ENCODE measurements at places on chromosomes 2 and 18. TPM values are rescaled to one million over a fixed set of nuclear protein-coding genes. Genes with fewer than 3 reads are reported as not detected.

The PTPRN gene
- total RNA-seq: not detected

The GCC2 gene
- 32.9 TPM for total RNA-seq

The RNF152 gene
- 9.6 TPM for total RNA-seq

The MERTK gene
- total RNA-seq: 47.0 TPM

The AQP12A gene
- not detected for total RNA-seq

The CYP26B1 gene
- 41.9 TPM for total RNA-seq

The IL1R1 gene
- 407 TPM for total RNA-seq

The KANSL1L gene
- total RNA-seq: 14.6 TPM

The KCNJ13 gene
- not detected for total RNA-seq

The ICA1L gene
- 5.3 TPM for total RNA-seq

The PLCD4 gene
- total RNA-seq: 1.0 TPM

The CCDC121 gene
- 2.2 TPM for total RNA-seq

GRCh38 chr2:205695460-205695991, 13.2 kb downstream of the NRP2 start:
- no peak for DNase-seq

DNA sequence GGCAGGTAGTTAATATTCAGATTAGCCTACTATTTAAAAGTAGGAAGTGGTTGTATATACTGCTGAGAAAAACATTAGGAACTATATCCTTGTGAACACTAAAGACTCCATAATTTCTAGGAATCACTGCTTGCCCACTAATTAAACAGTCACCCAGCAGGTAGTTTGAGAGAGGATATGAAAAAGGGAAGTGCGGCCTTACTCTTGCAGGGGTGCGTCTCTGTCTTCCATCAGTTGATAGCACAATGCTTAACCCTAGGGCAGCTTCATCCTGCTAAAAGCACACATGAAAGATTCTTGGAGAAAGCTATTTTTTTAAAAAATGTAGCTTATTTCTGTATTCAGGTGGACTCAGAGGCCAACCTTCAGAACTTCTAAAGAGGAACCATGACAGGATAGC, 53.1 kb upstream of the ATP5MC3 start:
- DNase-seq: no peak

GRCh38 chr18:8719192-8719591, 13.8 kb downstream of the MTCL1 start:
- no peak for DNase-seq

GRCh38 chr2:223416815-223417610, 185.1 kb downstream of the SCG2 start:
- no peak for DNase-seq

- DNase-seq: no peak
Measured at GRCh38 chr2:7508296-7508943, 591.2 kb downstream of the RNF144A start.

DNA sequence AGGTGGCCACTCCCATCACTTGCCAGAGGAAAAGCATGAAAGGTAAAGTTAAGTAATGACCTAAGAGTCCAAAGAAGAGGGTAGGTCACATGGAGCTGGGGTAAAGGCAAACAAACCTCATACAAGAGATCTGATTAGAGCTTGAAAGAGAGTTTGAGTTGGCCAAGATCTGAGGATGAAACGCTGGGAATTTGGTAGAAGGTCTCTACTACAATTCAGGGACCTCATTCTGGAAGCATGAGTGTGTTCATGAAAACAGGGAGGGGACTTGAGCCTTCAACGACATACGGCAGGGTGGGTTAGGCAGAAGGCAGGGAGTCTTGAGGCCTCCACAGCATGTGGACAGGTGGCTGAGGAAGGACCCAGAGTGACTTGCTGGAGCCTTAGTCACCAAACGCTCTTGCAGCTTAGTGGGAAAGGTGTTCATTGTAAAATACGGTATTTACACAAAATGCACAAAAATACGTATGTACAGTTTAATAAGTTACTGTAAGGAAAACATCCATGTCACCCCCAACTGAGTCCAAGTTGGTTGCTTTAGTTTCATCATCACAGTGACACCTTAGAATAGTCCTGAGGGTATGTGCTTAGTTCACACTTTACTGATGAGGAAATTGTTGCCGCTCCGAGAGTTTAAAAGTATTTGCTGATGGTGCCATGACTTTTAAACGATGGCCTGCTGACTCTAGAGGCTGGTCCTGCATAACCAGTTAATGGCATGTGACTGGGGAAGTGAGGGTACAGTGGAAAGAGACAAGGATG, 5.0 kb upstream of the FARP2 start:
- DNase-seq: no peak

GRCh38 chr2:68853915-68854314, 17.3 kb downstream of the BMP10 start:
- DNase-seq: no peak

DNA sequence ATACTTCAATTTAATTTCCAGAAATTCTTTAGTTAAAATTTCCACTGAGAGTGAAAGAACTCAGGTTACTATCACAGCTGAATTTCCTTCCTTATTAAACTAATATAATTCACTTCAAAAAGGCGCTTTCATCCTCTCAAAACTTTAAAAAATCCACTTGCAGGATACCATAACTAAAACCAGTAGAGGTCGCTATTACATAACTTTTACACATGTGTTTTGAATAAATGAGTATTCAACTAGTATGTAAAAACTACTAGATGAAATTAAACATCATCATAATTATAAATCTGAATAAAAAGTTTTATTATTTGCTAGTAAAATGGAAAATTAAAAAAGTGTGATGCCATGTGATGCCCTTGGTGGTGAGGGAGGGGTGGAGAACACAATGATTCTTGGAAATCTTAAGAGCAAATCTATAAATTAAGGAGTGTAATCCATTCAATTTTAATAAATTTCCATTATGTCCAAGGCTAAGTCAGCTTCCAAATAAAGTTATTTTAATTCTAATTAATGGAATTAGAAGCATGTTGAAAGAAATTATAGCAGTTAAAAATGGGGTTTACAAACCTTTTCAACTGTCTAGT, 61.4 kb downstream of the SOS1 start:
- DNase-seq: no peak

GRCh38 chr2:157185476-157186227, 71.9 kb upstream of the GALNT5 start:
- no peak for DNase-seq

DNA sequence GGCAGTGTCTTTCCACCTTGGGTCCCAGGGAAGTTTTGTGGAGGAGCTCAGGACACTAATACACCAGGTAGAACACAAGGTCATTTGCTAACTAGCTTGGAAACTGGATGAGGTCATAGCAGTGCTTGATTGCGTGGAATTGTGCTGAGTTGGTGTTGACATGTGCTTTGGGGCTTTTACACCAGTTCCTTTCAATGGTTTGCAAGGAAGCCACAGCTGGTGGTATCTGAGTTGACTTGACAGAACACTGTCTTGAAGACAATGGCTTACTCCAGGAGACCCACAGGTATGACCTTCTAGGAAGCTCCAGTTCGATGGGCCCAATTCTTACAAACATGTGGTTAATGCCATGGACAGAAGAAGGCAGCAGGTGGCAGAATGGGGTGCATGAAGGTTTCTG, 5.9 kb downstream of the CTLA4 start:
- DNase-seq: no peak

- DNase-seq: no peak
Measured at GRCh38 chr2:173104156-173104555, 28.5 kb downstream of the MAP3K20 start.

DNA sequence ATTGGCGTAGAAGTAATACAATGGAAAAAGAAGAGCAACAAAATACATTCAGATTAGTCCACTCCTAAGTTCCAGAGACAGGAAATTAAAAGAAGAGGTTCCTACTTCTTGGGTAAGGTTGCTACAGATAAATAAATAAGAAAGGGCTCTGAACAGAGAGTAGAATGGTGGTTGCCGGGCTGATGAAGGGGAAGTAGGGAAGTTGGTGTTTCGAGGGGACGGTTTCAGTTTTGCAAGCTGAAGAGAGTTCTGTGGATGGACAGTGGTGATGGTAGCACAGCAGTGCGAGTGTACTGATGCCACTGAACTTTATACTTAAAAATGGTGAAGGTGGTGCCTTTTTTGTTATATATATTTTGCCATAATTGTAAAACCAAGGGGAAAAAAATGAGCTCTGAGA, 48.2 kb downstream of the CABYR start:
- no peak for DNase-seq

GRCh38 chr2:2845267-2845666, 514.2 kb upstream of the MYT1L start:
- DNase-seq: peak; percentile 77

DNA sequence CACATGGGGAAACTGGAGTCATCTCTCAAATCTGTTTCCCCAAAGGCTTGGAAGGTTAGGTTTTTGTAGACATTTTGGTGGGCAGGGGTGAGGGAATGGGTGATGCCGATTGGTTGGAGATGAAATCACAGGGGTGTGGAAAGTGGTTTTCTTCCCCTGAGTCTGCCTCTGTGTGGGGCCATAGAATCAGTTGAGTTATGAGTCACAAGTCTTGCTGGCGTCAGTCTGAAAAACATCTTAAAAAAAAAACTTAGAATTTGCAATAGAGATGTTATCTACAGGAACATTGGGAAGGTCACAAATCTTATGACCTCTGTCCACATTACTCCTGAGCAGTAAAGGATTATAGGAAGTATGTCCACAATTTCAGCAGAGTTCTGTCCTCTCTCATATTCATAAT, 314.6 kb downstream of the CNTNAP5 start:
- no peak for DNase-seq

DNA sequence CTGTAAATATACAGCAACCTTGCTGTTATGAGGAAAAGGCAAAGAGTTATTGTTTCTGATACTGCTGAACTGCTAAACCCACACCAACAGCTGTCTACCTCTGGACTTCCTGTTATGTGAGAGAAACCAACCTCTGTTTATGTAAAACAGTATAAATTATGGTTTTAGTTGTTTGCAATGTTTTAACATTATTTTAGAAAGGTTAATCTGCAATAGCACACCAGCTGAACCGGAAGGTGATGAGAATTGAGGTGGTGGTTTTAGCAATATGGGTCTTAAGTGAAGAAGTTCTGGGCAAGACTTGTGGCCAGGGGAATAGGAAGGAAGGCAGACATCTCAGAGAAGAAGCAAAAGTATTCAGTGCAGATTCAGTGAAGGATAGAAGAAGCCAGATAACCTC, 237.8 kb downstream of the PLCL1 start:
- no peak for DNase-seq

DNA sequence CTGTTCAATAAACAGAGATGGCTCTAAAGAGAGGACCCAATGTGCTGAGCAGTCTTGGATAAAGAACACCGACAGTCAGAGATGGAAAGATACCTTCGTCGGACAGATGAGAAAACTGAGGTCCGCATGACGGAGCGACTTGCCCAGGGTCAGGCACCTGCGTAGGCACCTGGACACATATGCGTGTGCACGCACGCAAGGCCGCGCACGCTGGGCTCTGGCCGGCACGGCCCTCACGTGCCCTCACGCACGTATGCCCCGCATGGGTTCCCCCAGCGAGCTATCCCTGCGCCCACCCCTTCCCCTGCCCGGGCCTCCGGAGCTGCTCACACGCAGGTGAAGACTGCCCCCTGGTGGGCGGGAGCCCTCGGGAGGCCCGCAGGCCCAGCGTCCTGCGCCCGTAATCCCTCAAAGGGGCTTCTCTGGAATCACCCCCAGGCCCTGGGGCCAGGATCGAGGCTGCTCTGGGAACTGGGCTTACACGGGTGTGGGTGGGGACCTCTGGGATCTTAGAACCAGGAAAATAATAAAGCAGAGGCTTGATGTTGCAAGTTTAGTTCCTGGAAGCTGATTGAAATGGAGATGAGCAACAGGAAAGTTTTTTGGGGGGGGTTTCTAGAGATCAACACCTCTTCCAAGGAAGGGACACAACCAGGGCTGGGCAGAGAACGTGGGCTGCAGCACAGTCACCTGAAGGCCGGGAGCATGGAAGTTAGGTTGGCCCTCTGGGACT, 246.3 kb downstream of the TNS1 start:
- peak; percentile 94 for DNase-seq

DNA sequence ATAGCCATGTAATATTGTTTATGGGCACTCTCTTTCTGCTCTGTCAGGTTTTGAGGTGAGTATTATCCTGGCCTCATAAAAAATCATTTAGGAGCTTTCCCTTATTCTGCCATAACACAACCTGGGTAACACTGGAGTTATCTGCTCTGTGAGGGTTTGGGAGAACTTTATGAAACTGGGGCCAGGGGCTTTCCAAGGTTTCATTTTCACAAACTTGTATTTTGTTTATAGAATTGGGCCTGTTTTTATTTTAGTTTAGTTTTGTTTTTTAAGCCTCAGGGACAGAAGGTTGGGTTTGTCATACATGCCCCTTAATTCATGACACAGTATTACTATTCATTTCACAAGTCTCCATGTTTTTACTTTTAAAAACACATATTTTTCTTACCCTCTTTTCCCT, 83.5 kb downstream of the IRS1 start:
- no peak for DNase-seq

GRCh38 chr2:151886241-151886640, 58.0 kb upstream of the ARL5A start:
- DNase-seq: no peak

- DNase-seq: no peak
Measured at GRCh38 chr18:24628326-24628725, 167.9 kb downstream of the HRH4 start.

- DNase-seq: peak; percentile 89
Measured at GRCh38 chr2:238908960-238909951, 61.4 kb downstream of the TWIST2 start.

DNA sequence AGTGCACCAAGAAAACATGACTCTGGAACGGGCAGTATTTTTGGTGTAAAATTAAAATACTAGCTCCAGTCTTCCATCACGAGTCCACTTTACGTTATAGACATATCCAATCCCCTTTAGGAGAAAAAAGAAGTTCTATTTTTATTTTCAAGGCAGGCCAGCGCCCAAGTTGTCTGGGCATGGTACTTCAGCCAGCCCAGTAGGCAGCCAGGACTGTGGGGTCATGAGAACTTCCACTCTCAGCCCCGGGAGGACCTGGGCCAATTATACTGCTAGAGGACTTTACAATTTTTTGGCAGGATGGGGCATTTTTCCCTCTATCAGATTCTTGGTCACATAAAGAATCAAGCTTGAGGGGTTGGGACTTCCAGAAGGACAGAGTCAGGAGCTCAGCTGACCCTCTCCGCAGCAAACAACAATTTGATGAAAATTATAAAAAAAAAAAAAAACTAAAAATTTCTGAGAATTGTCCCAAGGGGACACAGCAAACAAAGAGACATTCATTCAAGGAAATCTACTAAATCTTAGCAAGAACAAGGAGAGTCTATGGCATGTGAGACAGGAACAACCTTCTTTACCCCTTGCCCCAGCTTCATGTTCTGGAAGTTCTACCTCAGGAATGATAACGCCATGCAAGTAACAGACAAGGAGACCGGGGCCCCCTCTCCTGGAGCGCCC, 37.3 kb upstream of the B3GNT2 start:
- no peak for DNase-seq

DNA sequence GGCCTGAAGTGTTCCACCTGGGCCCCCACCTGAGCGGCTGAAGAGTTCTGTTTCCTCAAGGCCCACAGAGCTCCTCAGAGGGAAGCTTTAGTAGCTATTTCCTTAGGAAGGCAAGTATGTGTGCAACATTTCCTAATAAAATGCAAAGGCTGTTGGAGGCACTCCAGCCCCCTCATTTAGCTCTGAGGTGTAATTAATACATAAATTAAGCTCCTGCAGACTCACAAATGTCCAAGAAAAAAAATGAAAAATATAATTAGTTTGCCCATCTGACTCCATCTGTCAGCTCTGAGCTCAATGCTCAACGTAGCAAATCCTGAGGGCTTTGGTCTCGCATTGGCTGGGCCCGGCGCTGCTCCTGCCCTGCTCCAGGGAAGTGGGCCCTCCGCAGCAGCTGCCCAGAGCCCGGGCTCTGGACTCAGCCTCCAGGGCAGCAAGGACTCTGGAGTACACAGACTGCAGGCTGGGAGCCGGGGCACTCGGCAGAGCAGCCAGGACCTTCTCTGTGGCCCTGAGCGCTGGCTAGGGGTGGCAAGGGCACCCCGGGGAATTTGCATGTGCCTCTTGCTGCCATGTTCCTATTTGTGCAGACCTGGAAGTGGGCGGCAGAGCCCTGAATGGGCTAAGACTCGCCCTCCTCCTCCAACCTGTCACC, 23.4 kb upstream of the C1QL2 start:
- DNase-seq: no peak

Measured in mesenteric fat pad (tissue), 1 donor.